ENCODE measurements at places on chromosomes 7 and 10.

DNA sequence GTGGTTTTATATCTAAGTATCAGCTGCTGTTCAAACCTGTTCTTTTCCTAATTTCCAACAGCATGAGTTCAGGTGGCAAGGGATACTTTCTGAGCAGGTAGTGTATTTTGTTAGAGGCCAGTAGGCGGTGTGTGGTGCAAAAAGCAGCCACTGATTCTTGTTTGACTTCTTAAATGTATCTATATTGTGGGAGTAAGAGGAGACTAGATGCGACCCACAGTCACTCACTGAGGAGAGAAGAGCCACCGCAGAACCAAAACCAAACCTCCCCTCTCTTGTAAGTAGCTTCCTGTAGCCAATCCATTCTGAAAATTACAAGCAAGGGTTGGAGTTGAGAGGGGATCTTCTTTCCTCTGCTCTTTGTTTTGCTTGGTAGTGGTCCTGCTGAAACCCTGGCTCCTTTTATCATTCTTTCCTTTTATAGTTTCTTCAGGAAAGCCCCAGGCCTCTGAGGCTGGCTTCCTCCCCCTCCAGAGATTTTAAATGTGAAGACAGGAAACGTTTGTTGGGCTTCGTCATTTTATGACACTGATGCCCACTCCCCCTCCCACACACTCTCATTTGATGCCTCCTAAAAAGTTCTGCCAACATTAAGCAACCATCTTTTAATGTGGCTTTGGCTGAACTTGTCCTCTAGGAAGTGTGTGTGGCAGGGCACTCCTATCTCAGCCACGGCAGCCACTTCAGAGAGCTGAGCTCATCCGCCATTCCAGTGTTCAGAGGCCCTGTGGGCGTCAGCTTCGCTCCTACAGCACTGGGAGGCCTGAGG, 566.0 kb downstream of the SUGCT start:
- DNase-seq = no peak

DNA sequence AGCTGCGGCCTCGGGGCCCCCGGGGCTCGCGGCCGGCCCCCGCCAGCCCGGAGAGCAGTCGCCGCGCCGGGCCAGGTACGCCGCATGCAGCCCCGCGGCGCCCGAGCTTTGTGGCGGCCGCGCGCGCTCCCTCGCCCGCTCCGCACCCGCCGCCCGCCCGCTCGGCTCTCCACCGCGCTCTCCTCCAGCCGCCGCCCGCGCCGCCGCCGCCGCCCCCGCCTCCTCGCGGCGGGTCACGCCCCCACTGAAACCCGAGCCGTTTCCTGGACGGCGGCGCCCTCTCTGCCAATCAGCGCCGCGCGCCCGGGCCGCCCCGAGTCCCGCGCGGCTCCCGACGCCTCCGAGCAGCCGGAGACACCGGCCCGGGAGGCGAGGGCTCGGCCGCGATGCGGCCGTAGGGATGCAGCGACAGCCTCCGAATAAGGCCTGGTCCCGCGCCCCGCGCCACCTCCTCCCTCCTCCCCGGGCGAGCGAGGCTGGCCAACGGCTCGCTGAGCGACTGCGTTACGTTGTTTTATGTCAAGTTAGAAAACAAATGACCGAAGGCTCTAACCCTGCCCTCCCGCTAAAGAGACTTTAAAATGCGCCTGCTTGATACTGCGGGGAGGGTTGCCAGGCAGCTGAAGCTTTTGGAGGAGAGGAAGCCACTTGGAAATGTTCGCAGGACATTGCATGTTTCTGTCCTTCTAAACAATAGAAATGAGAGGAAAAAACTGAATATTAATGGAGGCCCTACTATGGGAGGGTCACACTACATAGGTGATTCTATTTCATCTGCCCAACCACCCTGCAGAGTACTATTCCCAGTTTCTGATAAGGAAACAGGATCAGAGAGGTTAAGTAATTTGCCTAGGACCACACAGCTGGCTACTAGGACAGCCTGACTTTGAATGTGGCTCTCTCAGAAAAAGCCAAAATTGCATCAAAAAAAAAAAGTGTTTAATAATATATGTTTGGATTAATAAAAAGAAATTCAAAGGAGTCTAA, at the start of gene FGFR2:
Gene FGFR2, minus strand, starts transcription at position 182 of the 987 bp plus-strand sequence. CDS start 4,627 bp downstream, outside the sequence.
- peak; percentile 59 for DNase-seq

- DNase-seq = no peak
These were observed 103.1 kb upstream of the SFMBT2 start for GRCh38 chr10:7513936-7514335.

DNA sequence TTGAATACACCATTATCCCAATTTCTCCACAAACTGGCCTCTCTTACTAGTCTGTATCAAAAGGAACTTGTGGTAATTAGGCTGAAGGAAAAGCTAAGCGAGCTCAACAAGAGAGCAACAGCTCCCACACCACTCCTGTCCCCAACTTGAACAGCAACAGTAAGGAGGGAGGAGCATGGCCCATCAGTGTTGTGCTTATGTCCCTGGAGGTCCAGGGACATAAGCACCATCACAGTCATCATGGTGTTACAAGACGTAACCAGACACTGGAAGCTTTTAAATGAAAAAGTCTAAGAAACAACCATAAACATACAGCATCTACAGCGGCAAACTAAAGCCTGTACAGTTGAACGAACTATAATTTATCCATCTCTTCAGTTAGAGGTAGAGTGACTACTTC, 989 bp downstream of the ERLIN1 start:
- no peak for DNase-seq

DNA sequence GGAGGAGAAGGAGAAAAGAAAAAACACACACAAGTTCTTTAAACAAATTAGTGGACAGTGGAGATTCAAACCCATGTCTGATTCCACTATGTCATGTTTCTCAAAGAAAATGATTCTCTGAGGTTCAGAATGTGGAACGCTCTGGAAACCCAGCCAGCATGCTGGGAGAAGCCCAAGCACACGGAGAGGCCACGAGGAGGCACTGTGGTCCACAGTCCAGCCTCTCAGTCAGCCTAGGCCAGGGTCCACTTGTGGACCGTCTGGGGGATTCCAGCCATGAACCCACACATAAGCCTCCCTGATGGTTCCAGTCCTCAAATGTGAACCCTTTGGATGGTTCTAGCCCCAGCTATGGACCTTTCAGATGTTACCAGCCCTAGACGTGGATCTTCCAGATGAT, 73.4 kb downstream of the CAV1 start:
- no peak for DNase-seq

DNA sequence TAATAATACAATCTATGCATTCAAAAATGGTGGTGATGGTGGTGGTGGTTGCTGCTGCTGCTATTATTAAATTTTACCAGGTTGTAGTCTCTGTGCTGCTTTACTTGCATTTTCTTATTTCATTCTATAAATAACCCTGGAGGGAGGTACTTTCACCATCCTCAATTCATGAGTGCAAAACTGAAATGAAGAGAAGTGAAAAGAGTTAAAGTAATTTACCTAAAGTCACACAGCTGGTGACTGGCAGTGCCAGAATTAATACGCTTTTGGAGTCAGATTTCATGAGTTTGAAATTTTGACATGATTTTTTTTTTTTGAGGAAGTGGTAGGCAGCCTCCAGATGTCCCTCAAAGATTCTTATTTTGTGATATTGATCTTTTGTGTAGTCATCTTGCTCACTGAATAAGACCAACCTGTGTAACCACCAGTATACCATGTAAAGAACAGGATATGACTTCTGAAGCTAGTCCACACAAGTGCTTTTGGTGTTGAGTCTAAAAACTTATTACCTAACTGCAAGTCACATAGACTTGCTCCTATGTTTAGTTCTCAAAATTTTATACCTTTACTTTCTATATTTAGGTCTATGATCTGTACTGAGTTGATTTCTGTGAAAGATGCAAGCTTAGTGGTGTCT, 218.8 kb downstream of the ZWINT start:
- DNase-seq = no peak

DNA sequence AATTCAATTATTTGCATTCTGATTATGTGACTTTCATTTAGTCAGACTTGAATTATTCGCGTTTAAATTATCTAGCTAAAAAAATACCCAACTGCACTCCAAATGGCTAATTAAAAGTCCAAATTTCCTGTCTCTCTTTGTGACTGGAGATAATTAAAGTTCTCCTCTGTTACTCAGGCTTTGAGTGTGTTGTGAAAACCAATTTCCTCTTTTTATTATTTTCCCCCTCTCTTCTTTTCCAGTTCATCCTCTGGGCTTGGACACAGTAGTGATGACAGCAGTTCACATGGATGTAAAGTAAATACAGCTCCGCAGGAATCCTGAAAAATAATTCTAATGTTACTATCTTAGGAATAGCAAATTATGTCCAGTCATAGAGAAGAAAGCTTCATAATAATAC, 80.6 kb downstream of the SNX10 start:
- no peak for DNase-seq

GRCh38 chr10:17742918-17743317, 9.1 kb upstream of the TMEM236 start:
- DNase-seq = no peak

DNA sequence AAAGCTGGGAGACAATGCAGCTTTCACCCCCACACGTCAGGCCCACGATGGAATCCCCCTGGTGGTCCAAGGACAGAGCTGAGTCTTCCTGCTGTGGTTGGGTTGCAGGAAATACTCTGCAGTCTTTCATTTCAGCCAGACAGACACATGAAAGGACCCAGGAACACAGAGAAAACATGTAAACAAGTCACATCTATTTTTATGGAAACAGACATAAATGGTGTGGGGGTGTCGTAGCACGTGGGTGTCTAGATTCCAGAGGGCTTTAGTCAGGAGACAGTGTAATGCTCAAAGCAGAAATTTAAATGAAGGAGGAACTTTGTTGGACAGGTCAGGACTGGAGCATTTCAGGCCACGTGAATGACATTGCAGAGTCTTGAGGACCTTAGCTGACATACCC, 444.6 kb downstream of the SUGCT start:
- no peak for DNase-seq
